ENCODE measurements at places on chromosomes 16 and 17. TPM values are rescaled to one million over a fixed set of nuclear protein-coding genes. Genes with fewer than 3 reads are reported as not detected.

DNA sequence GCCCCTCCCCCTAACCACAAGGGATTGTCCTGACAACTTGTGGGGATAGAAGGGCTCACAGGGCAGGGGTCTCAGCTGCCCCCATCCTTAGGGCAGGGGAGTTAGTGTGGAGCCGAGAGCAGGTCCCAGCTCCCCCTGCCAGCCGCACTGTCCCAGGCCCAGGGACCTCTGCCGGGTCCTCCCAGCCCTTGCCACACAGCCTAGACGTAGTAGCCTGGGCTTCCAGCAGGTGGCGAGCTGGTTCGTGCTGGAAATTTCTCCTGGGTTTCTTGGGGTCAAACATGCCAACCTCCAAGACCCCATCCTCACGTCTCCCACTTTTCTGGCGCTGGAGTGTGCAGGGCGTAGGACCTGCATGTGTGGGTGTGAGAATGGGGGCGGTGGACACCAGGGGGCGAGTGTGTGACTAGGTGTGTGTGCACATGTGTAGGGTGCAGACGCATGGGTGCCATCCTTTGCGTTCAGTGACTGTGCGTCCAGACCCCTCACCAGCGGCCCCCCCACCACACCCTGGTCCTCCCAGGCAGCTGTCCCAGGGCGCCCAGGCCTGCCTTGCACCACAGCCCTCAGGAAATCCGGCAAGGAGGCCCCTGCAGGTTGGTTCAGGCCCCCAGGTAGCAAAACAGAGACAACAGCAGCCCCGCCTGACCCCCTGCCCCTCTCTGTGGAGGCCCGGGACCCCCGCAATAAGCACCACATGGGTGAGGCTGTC, 29.5 kb downstream of the SBK1 start:
- no peak for DNase-seq

GRCh38 chr17:60769327-60769726, 91.7 kb downstream of the BCAS3 start:
- no peak for DNase-seq

- no peak for DNase-seq
Observed at GRCh38 chr17:80649672-80650330, 105.2 kb downstream of the RPTOR start.

GRCh38 chr16:27906883-27907282, 156.6 kb downstream of the GSG1L start:
- no peak for DNase-seq

Gene CTRB1
- not detected for total RNA-seq

DNA sequence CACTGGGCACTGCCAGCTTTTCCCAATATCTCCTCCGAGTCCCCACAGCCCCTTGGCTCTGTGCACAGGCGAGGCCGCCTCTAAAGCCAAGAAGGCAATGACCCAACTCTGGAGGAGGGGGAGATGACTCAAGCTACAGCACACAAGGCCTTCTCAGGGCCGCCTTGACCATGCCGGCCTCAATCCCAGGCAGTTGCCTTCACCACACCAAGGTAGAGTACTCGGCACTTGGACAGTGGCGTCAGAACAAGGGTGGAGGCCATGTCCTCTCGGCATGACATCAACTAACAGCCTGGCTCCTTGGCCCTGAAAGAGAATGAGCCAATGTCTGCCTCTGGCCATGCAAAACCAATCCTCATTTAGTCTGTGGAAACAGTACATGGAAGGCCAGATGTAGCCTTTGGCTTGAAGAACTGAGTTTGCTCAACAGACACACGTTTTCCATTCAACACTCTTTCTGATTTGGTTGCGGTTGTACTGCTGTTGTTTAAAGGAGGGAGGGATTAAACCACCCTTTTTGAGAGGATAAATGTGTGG, 139.6 kb downstream of the XYLT1 start:
- DNase-seq = no peak

DNA sequence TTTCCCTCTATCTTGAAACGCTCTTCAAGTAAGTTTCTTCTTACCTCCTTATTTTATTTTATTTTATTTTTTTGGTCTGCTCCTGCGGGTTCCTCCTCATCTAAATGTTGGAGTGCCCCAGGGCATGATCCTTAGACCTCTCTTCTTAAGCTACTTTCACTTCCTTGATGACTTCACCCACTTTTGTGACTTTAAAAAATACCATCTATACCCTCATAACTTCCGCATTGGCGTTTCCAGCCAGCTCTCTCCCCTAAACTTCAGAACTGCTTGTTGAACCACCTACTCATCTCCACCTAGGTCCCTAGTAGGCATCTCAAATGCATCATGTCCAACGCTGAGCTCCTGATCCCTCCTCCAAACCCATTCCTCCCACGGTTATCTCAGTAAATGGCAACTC, 51.4 kb upstream of the NFAT5 start:
- DNase-seq = no peak

Gene LPO
- not detected for total RNA-seq

Gene MFAP4
- 2.6 TPM for total RNA-seq

- DNase-seq = no peak
Observed at GRCh38 chr16:3548445-3548844, 28.8 kb downstream of the NLRC3 start.
